ENCODE measurements at places on chromosomes 3 and 15.

GRCh38 chr3:99863588-99863987, 45.9 kb downstream of the CMSS1 start:
- DNase-seq = no peak

DNA sequence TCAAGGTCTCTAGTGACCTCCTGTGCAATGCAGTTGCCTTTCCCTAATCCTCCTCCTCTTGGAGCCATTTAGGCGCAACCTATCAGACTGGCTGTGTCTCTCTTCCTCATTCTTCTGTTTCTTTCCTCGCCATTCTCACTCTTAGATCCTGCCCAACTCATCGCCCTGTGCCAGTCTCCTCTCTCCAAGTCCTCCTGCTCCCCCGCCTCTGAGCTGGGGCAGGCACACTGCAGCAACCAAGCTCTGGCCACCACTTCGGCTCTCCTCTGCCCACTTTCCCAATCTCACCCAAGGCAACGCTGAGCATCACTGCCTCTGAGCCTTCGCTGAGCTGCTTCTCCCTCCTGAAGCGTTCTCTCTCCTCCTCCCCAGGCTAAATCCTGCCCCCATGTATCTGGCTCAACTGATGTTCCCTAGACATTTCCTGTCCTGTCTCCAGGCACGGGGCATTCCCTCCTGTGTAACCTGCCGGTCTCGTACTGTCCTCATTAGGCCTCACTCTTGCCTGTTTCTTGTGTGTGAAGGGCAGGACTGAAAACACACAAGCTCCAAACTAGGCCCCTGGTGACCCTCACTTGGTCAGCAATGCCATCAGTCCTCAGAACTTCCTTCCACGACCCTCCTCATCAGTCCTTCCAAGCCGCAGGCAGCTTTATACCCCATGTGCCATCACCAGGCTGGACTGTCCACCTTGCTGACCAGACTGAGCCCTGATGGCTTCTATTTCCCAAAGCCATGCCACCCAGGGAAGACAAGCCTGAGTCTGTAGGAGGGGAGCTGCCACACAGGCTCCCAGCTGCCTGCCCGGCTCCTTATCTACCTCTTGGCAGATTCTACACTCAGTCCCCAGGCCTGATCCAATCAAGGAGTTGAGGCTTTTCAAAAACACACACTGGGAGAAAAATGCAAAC, 85.6 kb downstream of the SEC22A start:
- DNase-seq = no peak

DNA sequence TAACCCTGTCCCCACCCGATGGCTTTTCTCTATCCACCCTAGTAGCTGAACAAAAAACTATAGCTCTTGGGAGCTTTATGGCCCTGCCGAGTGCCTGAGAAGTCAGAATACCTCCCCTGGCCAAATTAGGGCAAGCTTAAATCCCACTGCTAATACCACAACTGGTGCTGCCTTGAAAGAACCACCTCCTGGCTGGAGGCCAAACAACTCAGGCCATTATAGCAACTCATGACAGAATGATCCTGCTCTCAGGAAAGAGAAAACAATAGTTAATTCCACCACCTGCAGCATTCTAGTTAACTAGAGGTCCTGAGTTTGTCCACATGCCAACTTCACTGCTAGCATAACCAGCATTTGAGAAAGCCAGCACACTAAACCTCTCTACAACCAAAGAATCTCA, 123.2 kb downstream of the RTP4 start:
- no peak for DNase-seq

GRCh38 chr15:43253431-43254403, 13.0 kb downstream of the TGM5 start:
- peak; percentile 45 for DNase-seq

- DNase-seq = peak; percentile 32
Observed at GRCh38 chr3:42090973-42091731, at the start of gene TRAK1. TSS of gene TRAK1 (plus strand) at chr3:42091357. CDS start at chr3:42091470, 113 bp downstream.

GRCh38 chr3:151182349-151183079, 20.5 kb downstream of the GPR171 start:
- no peak for DNase-seq

DNA sequence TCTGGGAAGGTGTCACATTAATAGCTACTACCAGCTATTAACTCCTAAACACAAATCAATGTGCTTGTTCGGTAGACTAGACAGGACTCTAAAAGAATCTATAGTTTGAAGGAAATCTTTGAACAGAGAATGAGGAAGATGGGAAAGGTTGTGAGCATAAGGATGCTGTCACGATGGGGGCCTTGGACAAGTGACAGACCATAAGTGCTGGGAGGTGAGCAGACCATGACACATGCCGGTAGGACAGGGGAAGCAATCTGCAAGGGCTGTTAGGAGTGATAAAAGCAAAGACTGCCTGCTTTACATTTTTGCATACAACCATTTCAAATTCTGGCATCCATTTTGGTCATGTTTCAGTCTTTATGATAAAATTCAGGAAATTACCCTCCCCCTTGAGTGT, 645.8 kb downstream of the ROBO2 start:
- no peak for DNase-seq

DNA sequence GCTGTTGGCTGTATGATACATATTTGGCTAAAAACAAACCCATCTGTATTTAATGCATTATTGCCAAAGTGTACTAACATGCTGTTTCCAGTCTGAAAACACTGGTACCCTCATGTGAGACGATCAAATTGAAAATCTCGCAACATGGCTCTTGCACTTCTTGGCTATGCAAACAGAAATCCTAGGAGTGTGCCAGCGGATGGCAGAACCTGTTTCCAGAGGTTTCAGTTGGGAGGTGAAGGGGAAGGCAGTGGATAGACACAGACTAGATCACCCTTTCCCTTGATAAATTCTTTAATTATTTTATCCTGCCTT, 350.3 kb downstream of the TUSC7 start:
- DNase-seq = no peak

- DNase-seq = no peak
Observed at GRCh38 chr3:71010726-71011455, 572.6 kb downstream of the FOXP1 start.

DNA sequence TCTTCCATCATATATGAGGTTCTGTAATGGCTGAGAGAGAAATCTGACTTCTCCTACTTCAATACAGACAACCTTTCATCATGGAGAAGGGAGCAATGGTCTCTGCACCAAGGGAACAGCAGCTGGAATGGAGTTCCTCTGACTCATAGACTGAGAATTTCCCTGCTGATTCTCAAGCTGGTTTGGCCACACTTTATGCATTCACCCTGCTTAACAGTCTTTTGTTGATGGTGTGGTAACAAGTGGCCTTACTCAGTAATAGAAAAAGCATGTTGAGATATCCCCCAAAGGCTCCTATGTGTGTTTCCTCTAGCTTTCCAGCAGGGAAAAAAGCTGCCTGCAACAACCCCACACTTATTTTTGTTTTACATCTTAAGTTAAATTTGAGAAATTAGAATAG, 138.1 kb downstream of the GREM1 start:
- DNase-seq = peak; percentile 97

GRCh38 chr3:59731943-59732342, 682.1 kb upstream of the CFAP20DC start:
- DNase-seq = no peak

- DNase-seq = no peak
Observed at GRCh38 chr3:71984843-71985613, 200.1 kb upstream of the PROK2 start.

DNA sequence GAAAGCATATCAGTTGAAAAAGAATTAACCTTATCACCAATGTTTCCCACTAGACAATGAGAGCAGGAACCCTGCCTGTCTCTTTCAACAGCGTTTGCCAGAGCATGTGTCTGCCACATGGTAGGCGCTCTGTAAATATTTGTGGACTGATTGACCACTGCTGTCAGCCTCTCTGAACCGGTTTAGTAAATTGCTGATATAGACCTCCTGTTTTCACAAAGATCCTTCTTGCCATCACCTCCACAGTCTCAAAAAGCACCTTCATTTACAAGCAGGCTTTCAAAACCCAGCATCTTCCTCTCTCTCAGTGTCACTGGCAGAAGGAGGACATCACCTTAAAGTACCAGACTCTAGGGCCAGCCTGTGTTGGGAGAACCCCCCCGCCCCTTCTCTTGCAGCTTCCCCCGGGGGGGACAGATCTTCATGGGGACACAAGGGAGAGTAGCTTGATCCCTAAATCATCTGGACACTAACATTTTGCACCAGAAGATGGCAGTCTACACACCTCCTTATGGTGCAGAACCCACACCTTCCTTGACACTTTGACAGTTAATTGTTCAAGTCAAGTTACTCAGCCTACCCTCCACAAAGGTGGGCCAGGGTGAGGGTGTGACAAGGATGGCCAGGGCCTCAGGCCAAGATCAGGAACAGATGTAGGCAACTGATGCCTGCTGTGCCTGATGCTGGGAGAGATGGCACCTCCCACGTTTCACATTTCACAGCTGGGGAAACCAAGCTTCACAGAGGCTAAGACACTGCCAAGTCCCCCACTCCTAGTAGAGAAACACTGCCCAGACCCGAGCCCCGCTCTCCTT, 37.8 kb upstream of the USP3 start:
- peak; percentile 60 for DNase-seq

DNA sequence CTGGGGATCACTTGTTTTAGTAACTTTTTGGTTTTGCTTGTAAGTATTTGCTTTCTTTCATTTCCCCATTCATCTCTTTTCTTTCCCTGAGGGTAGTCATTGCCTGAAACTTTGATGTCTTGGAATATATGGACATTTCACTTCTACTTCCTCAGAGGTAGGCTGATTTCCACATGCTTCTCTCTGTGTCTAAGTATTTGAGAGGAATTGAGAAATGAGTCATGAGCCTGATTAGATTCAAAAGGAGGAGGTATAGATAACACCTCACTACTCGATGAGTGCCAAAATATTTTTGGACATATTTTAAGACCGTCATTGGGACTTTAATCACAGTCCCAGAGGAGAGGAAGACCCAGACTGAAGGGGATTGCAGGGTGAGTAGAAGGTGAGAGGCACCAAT, 480.1 kb upstream of the SGO1 start:
- no peak for DNase-seq

DNA sequence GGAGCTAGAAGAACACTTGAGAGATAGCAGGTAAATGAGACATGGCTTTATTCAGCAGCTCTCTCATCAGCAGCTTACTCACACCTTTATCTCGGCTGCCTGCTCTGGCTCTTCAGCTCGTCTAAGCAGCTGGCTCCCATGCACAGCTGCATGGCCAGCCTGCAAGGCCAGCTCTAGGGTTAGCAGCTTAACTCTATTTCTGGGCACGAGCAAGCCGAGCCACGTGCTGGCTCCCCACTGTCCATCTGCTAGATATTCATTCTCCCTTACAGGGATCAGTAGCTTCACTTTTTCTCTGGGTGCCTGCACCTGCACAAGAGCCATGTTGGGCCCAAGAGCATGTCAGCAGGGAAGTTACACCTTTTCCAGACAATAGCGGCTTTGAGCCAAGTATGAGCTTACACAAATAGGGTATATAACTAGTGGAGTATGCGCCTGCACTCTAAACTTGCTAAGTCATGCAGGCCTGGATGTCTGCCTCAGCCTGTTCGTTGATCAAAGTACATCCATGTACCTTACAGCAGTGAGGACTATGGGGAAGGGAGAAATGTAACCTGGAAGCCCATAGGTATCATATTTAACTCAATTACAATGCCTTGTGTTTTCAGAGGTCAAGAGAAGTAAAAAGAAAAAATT, 174.9 kb upstream of the SNTN start:
- no peak for DNase-seq

DNA sequence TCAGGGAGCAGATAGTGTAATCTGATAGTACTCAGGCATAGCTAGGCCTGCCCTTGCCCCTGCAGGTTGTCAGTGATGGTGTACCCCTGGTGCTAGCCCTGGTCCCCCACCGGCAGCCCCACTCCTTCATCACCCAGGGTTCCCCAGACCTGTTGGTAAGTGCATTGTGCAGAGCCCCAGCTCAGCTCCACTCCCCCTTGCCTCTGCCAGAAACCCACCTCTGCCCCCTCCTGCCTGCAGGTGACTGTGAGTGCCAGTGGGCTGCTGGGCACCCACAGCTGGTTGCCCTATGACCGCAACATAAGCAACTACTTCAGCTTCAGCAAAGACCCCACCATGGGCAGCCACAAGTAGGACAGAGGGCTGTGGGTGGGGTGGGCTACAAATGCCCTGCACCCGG, 27.5 kb downstream of the NBEAL2 start:
- no peak for DNase-seq

DNA sequence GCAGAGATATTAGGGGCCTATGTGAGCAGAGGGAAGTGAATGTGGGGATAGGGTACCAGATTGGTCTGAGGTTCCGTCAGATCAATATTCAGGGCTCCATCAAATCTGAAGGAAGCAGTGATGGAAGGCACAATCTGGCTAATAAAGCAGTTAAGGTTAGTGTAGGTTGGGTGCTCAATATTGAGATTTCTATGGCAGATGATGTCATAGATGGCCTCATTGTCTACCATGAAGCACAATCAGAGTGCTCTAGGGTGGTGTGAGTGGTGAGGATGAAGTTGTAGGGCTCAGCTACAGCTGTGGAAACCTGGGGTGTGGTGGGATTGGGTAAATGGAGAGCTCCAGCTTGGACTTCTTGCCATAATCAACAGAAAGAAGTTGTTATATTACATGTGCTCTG, 58.2 kb downstream of the NR2F2 start:
- DNase-seq = no peak

DNA sequence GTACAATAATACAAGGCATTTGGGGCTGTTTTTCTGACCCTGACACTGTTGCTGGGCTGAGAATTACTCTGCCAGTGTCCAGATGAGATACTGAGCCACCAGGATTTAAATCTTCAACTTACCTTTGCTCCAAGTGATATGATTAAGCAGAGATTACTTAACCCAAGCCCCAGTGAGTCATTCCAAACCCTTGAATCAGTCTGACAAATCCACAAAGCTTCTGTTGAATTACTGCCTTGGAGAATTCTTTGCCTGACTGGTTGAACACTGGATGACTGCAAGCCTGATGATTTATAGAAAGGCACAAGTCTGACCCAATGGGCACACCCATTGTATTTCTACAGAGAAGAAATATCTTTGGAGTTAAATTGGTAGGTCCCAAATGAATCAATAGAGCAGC, 88.2 kb upstream of the TSC22D2 start:
- DNase-seq = peak; percentile 98

- peak; percentile 78 for DNase-seq
Observed at GRCh38 chr15:77118882-77119321, 48.0 kb upstream of the TSPAN3 start.

- DNase-seq = no peak
Observed at GRCh38 chr3:18891641-18892040, 256.7 kb upstream of the KCNH8 start.

All from EL (cell line).